ENCODE measurements at places on chromosomes 5 and 9.

DNA sequence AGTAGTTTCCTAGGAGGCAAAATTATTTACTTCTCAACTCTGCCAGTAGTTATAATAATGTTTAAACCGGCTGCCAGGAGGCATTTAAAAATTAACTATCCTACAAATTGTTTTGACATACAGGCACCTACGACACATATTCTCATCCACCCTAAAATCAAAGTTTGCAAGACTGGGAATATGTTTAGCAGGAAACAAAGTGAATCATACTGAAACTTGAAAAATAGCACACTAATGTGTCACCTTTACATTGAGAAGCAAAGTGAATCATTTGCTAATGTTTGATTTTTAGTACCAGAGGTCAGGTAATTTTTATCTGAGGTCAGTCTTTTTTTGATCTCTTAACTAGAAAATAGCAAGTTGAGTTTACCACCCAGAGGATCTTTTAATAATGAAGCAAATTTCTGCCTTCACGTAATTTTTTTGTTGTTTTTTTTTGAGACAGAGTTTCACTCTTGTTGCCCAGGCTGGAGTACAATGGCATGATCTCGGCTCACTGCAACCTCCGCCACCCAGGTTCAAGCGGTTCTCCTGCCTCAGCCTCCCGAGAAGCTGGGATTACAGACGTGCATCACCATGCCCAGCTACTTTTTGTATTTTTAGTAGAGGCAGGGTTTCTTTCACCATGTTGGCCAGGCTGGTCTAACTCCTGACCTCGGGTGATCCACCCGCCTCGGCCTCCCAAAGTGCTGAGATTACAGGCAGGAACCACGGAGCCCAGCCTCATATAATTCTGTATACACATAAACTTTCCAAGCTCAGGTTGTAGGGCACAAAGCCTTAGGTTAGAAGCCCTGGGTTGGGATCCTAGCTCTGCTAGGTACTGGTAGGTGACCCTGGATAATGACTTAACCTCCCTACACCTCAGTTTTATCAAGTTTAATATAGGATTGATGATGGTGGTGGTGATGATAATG, 124.3 kb downstream of the UGCG start:
- no peak overlapping the region for H3K4me3 ChIP-seq
- no peak overlapping the region for H3K27ac ChIP-seq
- H3K27me3 ChIP-seq, result no peaks in the 10 kb centered on the region
- DNase-seq, result no peak

GRCh38 chr9:68955330-68955729, 58.6 kb downstream of the PRKACG start:
- H3K36me3 ChIP-seq, result no peaks in the 10 kb centered on the region
- peaks cover 17% of the 10 kb centered on the region for H3K27me3 ChIP-seq
- DNase-seq, result no peak
- H3K4me3 ChIP-seq, result no peak overlapping the region

DNA sequence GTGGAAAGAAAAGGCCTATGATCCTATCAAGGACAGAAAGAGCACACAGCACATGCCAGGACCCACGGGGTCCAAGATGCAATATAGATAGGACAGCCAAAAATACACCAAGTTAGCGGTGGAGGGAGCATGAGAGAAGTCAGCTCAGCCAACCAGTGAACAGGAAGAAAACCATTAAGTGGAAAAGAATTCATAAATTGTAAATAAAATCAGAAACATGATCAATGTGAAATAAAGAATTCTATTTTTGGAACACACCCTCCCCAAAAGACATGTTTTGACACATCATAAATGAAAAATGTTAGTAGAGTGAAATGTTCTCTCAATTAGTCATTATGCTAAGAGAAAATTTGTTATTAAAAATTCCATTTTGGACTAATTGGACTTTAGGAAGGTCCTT, 35.6 kb downstream of the ATPSCKMT start:
- DNase-seq, result no peak
- H3K4me3 ChIP-seq, result no peak overlapping the region
- no peaks in the 10 kb centered on the region for H3K36me3 ChIP-seq
- no peaks in the 10 kb centered on the region for H3K4me1 ChIP-seq
- H3K27me3 ChIP-seq, result no peaks in the 10 kb centered on the region
- H3K27ac ChIP-seq, result no peak overlapping the region

DNA sequence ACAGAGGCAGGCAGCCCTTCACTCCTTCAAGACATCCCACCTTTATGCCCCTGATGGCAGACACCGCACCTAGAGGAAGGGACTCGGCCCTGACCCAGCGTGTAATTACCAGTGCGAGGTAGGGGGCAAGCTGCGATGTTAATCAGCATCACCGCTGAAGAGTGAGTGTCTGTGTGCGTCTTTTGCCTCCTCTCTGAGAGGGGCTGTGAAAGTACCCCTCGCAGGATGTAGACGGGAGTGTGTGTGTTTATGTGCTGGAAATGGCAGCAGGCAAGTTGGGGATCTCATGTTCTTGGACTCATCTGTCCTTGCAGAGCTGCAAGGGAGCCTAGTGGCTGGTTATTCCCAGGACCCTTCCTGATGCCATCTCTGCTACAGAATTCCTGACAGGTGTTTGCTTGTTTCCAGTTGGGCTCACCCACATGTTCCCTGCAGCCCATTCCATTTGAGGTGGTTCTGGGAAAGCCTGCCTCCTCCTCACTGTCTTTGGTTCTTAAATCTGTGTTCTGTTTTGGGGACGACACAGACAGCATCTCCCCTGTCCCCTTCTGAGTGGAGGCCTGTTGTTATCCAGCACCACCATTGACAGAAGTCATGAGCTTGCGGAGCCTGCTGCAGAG, 70.5 kb downstream of the ZNF618 start:
- no peak overlapping the region for H3K4me3 ChIP-seq
- no peak overlapping the region for H3K27ac ChIP-seq
- no peaks in the 10 kb centered on the region for H3K27me3 ChIP-seq
- DNase-seq, result no peak
- H3K4me1 ChIP-seq, result peaks cover 23% of the 10 kb centered on the region
- H3K36me3 ChIP-seq, result peaks cover 5% of the 10 kb centered on the region

DNA sequence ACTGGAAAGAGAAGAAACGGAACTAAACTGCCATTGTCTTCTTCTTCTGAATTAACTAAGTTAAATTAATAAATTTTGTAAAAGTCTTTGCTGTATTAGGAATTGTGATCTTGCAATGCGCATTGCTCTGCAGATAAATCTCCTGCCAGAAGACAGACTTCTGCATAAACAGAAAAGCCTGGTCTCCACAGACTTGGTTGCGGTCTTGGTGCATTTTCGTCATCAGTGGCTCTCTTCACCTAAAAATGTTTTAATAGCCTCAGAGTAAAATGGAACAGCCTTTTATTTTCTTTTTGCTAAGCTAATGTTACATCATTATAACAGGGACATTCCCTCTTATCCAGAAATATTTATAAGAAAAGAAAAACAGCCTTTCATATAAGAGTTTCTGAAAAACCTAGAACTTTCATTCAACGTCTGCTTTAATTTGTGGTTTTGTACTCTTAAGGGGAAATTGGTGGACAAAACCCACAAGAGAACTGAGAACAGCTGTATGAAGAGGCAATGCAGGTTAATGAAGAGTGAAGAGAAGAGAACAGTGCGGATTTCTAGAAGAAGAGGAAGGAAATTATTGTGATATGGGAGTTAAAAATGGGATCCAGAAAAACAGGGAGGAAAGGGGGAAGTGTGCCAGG, 10.1 kb downstream of the IFNA5 start:
- H3K27ac ChIP-seq, result no peak overlapping the region
- H3K4me3 ChIP-seq, result no peak overlapping the region
- H3K4me1 ChIP-seq, result no peaks in the 10 kb centered on the region
- H3K36me3 ChIP-seq, result no peaks in the 10 kb centered on the region
- no peaks in the 10 kb centered on the region for H3K27me3 ChIP-seq

- H3K36me3 ChIP-seq, result no peaks in the 10 kb centered on the region
- H3K4me1 ChIP-seq, result no peaks in the 10 kb centered on the region
- H3K27me3 ChIP-seq, result no peaks in the 10 kb centered on the region
- H3K27ac ChIP-seq, result no peak overlapping the region
- no peak for DNase-seq
These were observed 65.6 kb downstream of the GNA14 start for GRCh38 chr9:77582525-77582924.

- H3K36me3 ChIP-seq, result peaks cover 38% of the 10 kb centered on the region
- H3K27me3 ChIP-seq, result no peaks in the 10 kb centered on the region
- H3K4me1 ChIP-seq, result no peaks in the 10 kb centered on the region
- H3K4me3 ChIP-seq, result no peak overlapping the region
These were observed 41.9 kb downstream of the CDK7 start for GRCh38 chr5:69276422-69277174.
